ENCODE measurements at places on chromosomes 1 and 21.

DNA sequence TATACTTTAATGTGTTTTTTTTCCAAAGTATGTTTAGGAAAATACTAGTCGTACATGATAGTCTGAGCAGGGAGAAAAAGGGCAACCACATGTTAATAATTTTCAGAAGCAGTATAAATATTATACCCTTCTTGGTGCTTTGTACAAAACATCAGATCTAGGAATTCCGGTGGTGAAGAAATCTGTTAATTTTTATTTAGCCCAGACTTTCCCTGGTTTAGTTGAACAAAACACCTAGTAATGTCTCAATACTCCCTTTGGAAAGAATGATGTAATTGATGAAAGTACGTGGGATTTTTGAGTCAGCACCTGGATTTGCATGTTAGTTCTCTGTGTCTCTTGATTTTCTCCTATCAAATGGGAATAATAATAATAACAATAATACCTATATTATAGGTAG, 38.4 kb upstream of the KCNK2 start:
- DNase-seq, result no peak

DNA sequence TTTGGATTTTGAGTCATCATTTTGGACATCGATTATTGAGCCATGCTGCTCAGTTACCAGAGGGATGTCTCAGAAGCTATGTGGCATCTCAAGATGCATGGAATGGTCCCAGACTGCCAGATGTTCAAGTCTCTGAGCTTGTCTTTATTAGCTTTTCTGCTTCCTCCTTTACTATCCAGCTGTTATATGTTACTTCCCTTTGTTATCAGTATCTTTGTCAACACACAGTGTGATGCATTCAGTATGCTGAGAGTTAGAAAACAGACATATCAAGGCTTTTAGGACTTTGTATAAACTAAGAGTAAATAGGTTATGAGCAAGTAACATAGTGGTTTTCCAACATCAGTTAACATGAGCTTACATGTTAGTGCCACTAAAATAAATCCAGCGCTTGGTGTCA, 474.5 kb downstream of the DSCAM start:
- no peak for DNase-seq

GRCh38 chr1:94988356-94988755, 61.4 kb upstream of the CNN3 start:
- DNase-seq, result no peak

DNA sequence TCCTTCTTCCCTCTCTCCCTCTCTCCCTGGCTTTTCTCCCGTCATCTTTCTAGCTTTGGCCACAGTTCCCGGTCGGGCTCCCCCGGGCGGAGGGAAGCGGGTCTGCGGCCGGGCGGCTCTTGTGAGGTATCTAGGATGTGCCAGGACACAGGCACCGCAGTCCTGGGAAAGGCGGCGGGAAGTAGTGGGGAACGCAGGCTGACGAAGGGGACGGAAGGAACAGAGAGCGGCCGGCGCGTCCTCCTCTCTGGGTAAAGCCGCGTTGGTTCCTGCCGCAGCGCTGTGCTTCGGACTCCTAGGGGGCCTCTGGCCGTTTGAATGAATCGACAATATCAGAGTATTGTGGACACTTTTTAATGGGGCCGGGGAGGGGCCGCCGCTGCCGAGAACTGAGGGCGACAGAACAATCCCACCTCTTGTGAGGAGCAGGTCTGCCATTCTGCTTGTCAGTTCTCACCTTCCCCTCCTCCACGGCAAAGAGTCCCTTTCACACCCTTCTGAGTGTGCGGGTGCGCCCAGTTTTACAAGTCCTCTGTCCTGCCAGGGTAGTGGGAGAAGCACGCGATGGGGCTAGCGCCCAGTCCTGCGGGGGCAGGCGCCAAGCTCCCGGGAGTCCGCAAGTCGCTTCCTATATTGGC, 1.2 kb upstream of the LHX9 start:
- DNase-seq, result no peak

GRCh38 chr1:227273557-227273956, 44.7 kb downstream of the CDC42BPA start:
- no peak for DNase-seq

- DNase-seq, result no peak
These were observed 66.2 kb downstream of the S1PR1 start for GRCh38 chr1:101302831-101303511.

- DNase-seq, result no peak
These were observed 4.0 kb downstream of the USP24 start for GRCh38 chr1:55210990-55211801.

- no peak for DNase-seq
These were observed 12.7 kb downstream of the TGFB2 start for GRCh38 chr1:218357893-218358232.

- no peak for DNase-seq
These were observed 44.1 kb downstream of the OLFML3 start for GRCh38 chr1:114023377-114023776.

GRCh38 chr1:245304698-245305097, 149.9 kb downstream of the KIF26B start:
- no peak for DNase-seq

- DNase-seq, result no peak
These were observed 1156.3 kb upstream of the B3GALT2 start for GRCh38 chr1:194342484-194343262.

DNA sequence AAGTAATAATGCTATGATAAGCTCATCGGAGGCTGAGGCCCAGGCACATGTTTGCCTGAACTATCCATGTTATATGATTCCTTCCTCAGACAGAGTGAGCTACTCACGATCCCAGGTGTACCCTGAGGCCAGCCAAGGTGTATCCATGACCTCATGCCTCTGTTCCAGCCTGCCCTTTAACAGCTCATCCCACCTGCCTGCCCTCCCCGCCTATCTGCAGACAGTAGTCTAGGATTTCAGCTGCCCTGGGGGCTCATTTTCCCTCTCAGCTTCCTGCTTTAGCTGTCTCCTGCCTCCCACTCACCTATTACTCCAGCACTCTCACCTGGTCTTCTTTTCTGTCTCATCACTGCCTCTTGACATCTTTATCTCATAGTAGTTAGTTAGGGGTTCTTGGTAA, 1.9 kb upstream of the IL24 start:
- DNase-seq, result no peak

GRCh38 chr1:224763126-224763775, 147.1 kb downstream of the CNIH3 start:
- no peak for DNase-seq

GRCh38 chr1:67184838-67185421, 18.7 kb downstream of the IL23R start:
- DNase-seq, result no peak

DNA sequence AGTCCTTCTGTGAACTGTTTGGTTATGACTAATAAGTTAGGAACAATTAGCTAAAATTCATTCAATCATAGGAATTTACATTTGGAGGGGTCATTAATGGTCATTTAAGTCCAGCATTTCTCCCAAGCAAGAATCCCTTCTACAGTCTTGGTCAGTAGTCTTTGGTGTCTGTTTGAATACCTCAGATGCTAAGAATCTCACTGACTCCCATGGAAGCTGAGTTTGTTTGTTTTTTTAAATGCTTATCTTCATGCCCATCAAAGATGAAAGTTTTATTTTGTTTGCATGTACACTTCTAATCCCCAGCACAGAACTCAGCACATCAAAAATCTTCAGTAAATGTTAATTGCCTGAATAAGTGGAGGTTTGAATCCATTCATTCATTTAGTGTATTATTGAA, 41.3 kb upstream of the SLC44A3 start:
- no peak for DNase-seq

DNA sequence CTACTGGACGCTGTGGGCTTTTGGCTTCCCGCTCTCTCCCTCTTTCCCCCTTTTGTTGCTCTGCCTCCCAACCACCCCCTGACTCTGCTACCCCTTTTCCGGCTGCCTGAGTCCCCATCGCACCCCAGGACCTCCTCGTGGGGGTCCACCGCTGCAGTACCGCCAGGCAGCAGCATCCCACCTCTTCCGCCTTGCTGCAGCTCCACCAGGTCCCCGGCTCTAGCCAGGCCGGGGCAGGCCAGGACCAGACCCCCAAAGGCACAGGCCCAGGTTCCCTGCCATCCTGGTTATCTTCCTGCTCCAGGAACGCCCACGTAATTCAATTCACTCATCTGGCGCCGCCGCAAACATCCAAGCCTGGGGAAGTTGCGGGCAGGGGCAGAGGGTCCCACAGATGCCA, 139.8 kb downstream of the LIPI start:
- DNase-seq, result no peak

Measured in activated T-helper 1 cell treated with Interleukin-2 at 50 U/mL for 16 hours (primary cell).